ENCODE measurements at places on chromosomes 12 and 14.

DNA sequence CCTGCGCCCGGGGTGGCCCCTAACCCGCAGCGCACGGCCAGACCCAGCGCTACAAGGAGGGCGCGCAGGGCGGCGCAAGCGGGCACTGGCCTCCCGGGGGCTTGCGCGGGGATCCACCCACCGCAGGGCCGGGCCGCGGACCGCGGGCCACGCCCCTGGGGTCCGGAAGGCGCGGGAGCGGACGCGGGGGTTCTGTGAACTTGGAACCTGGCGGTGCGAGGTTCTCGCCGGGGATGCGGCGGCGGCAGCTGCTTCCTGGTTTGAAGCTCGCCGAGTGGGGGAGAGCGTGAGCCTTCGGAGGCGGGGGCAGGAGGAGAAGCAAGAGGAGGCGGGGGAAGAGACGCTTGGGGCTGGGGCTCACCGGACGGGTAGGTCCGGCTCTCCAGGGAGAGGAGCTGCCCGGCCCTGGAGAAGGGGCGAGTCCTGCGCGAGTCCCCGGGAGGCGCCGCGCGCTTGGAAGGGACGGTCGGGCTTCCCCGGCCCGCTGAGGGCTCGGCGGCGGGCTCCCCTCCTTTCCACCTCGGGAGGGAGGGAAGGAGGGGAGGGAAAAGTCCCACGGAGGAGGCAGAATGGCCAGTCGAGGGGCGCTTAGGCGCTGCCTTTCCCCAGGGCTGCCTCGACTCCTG is at the start of gene PRKCH:
PRKCH (plus strand) TSS at position 195 of the 626 bp plus-strand sequence. CDS start 523 bp downstream, outside the sequence.
- peak; percentile 58 for DNase-seq

GRCh38 chr14:61326146-61326545 is 4.8 kb downstream of the PRKCH start:
- no peak for DNase-seq

DNA sequence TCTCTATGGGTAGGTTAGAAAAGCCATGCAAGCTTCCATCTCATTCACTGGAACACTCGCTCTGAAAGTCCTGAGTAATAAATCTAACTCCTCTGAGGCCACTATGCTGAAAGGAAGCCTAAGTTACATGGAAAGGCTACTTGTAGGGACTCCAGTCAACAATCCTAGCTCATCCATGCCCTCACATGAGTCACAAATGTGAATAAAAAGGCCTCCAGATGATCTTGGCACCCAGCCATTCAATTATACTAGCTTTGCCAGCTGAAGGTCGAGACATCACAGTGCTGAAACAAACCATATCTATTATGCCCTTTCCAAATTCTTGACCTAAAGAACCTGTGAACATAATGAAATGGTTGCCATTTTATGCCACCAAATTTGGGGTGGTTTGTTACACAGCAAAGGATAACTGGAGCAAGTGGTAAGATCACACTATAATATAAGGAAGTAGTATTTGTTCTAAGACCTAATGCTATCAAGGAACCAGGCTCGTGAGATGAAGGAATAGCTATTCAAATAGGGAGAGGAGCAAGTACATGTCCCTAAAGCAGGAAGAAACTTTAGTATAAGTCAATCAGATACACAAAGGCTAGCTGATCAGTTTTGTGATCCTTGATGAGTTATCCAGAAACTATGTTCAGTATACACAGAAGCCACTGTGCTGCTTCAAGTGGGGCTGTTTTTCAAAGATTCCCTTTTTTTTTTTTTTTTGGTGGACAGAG is 142.1 kb downstream of the MED13L start:
- peak; percentile 56 for DNase-seq

DNA sequence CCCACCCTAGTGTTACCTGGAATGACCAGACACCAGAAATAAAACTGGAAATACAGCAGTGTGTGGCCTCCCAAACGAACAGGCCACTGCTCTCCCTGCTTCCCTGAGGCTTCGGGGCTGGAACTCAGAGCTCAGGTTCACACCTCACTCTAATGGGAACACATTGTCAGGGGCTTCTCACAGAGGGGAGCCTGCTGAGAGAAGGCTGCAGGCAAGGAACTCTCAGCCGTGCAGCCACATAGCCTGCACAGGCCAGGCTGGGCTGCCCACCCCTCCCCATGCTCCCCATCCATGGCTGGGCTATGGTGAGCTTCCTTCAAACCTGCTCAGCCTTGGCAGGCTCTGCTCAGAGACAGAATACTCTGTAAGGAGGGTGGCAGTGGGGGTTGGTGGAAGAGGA is 302.5 kb downstream of the EMP1 start:
- no peak for DNase-seq

DNA sequence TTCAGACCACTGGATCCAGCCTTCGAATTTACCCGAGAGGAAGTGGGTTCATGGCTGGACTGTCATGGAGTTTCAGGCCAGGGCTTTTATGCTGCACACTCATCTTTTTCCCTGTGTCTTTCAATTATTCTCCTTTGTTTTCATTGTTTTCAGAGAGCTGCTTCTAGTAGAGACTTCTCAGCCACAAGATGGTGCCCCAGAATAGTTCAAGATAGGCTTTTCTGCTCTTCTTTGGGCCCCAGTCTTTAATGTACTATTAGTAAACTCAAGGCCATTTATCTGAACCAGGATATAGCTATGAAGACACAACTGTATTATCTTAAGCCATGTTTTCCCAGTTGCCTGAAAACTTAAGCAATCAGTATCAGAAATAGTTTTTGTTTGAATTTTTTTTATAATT is 30.4 kb upstream of the PSMA6 start:
- DNase-seq, result no peak

DNA sequence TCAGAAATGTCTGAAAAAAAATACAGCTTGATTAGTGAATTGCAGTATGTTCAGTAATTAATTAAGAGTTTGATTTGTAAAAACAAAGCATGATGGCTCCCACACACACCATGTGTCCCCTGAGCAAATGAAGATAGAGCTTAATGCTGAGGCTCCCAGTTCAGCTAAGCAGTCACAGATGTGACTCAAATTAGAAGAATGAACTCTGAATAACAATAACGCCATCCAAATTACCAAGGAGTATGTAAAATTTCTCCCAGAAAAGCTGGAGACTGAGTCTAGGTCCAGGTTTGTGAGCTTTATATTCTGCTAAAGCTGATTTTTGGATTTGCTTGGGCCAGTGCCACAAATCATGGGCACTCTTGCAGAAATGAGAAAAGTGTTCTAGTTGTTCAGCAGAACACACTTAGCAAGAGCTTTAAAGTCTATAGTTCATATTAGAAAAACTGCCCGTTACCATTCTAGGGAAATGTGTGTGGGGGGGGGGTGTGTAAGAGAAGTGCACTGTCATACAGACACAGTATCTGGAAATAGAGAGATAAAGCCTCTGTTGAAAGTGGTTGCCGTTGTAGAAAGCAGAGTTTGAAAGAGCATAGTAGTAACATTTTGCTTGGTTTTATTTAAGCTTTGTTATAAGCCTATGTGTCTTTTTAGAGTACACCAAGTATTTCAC is 253.1 kb downstream of the BCAT1 start:
- DNase-seq, result no peak

- no peak for DNase-seq
Measured at GRCh38 chr12:50569321-50569720, 64.5 kb downstream of the DIP2B start.

DNA sequence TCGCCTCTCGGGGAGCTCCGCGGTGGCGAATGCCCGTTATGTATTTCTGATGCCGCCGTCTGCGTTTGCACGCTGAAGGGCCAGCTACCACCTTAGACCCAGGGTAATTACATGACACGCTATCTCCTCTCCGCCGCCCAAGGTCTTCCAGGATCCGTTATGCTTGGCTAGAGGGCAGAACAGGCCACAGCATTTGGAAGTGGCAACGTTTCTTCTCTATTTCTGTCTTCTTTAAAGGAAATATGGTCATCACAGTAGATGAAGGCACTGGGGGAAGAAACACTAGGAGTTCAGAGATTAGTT is 861 bp upstream of the MDGA2 start:
- no peak for DNase-seq

- no peak for DNase-seq
Measured at GRCh38 chr14:68471964-68472508, 320.8 kb downstream of the ZFP36L1 start.

- DNase-seq, result no peak
Measured at GRCh38 chr12:125440399-125440798, 375.2 kb downstream of the AACS start.

GRCh38 chr12:44157359-44157758 is 321.5 kb downstream of the TMEM117 start:
- no peak for DNase-seq
